Breast epithelium (tissue), 4 donors: ENCODE measurements at places on chromosomes 3 and 15. TPM values are rescaled to one million over a fixed set of nuclear protein-coding genes. Genes with fewer than 3 reads are reported as not detected.
A peak's percentile ranks its signal among the peaks of the same experiment; 100 is the strongest.

- DNase-seq = no peak
These were observed 884.8 kb downstream of the FHIT start for GRCh38 chr3:60366486-60366885.

DNA sequence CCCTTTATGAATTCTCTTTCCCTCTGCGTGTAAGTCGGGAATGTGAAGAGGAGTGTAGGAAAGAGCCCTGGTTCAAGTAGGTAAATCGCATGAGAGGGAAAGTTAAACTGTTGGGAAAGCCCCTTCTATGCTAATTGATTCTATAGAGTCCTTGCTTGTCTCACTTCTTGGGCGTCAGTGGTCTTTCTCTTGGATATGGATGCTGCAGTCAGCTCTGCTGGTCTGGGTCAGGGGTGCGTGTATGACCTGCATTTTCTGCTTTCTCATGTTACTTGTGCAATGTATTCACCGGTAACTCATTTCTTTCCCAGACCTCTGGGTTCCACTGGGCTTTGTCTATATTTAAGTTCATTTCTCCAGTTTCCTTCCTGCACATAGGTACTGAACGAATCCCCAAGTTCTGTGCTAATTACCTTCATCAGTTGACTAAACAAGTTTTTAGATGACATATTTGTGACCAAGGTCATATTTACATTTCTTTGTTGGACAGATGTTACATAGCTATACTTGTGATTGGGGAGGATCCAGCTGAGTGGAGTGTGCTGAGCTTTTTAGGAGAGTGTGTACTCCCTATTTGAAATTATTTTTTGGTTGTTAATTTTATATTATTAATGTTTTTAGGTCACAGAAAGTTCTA, 1.4 kb downstream of the SETD5 start:
- DNase-seq = no peak

DNA sequence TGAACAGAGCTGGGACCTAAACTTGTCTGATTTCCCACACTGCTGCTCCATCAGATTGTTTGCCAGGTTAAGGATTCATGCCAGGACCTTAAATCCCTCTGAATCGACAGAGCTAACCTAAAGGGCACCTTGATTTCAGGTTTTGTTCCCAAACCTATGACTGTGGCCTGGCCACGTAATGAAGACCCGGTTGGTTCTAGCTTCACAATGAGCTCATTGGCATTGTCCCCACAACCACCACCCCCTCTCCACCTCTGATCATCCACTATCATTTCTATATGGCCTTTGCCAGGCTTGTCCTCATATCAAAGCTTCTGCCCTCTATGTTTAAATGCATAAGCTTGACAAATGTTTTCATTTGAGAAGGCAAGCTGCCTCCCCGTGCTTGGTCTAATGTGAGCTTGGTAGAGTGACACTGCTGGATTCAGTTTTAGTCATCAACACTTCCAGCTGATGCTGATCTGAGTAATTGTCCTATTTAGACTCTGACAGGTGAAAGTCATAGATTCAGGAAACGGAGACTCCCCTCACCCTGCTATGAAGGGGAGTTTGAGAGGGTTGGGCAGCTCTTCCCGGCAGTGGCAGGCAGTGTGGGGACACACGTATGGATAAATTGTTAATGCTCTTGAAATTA, 407.1 kb upstream of the CFAP20DC start:
- DNase-seq = no peak

The CX3CR1 gene
- total RNA-seq = 1.3 TPM

DNA sequence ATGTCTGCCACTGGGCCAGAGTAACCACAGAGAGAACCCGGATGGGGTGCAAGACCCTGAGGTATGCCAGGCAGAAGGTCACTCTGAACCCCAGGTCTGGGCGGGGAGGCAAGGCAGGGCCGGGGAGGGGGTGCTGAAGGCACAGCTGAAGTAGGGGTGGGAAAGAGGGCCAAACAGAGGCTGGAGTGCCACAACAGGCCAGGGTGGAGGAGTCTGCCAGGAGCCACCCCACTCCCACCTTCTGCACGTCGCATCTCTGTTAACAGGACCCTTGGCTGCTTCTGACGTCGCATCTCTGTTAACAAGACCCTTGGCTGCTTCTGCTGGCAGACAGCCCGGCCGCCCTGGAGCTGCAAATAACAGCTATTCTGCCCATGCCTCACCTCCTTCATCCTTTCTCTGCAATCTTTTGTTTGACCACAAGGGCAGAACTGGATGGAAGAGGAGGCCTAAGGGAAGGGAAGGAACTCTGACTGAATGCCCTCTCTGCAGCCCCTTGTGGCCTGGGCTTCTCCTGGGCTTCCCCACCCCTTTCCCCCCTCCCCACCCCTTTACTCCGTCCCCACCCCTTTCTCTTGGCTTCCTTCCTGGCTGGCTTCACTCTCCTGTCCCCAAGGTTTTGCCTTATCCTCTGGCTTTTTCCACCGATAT, 20.6 kb upstream of the FBLN2 start:
- no peak for DNase-seq

DNA sequence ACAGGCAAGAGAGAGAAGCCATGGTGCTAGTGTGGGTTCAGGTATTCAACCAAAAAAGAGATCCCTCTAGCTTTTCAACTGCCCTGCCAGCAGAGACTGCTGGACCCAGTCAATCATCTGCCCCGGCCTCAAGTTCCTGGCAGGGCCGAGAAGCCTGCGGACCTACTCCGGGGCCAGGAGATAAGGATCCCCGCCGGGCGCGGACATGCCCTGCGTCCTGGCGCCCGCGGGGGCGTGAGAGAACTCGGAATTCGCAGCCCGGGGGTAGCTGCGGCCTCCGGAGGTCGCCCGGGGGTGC, 821 bp upstream of the MAGI1 start:
- DNase-seq = no peak

DNA sequence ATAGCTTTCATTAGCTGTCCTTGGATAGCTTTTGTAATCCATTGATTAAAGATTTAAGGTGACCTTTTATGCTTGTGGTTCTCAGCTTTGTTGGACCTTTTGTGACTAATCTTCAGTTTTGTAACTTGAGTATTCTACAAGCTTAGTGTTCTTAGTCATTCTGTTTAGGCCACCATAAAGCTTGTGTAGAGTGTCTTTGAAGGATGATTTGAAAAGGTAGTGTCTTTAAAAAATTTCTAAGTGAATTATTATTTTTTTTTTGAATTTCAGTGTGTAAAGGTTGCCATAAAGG, 7.5 kb downstream of the MORF4L1 start:
- DNase-seq = no peak

The CYP8B1 gene
- total RNA-seq = not detected

DNA sequence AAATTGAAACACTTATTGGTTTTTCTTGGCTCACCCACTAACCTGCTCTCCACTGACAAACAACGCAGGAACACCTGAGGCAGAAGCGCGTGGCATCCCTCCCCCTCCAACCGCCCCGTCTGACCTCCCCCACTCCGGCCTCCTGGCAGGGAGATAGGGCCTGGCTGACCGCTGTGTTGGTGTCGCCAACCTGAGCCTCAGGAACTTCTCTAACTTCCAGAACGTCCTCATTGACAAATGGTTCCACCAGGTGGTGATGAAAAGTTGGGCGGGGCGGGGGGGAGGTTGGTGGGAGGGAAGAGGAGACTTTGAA, 22.8 kb downstream of the IL17RD start:
- DNase-seq = no peak

The UNC13C gene
- 0.32 TPM for total RNA-seq

GRCh38 chr3:71218508-71218907, 365.0 kb downstream of the FOXP1 start:
- no peak for DNase-seq

The SLC6A20 gene
- 0.16 TPM for total RNA-seq

DNA sequence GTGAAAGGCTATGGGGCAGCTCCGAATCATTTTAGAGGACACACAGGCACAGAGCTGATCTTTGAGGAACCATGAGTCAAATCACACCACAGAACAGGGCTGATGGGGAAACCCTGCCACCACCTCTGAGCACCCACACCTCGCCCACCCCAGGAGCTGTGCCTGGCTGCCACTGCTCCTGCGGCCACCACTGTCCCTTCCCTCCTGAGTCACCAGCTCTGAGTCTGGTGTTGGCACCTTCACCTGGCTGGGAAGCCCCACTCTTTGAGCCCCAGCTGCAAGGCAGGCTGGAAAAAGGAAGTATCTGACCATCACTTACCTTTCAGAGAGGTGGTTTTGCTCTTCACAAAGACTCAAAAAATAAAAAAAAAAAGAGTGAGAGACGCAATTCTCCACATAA, 63.6 kb upstream of the MEF2A start:
- DNase-seq = no peak

The SLC22A13 gene
- total RNA-seq = 0.48 TPM

GRCh38 chr3:171005648-171006047, 20.9 kb downstream of the SLC2A2 start:
- no peak for DNase-seq

DNA sequence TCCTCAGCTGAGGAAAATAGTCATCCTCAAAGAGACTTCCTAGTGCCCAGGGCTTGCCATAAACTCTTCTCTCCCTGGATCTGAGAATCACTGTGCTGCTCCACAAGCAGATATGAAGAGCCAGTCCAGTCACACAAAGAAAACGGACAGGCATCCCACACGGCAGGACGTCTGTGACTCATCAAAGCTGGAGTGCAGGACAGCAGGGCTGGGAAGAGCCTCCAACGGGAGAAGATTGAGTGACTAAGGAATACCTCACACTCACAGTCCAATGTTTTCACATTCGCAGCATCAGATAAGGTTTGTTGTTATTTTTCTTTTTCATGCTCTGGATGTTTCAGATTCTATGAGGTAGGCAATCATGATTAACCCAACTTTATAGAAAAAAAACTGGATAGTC, 57.8 kb downstream of the NEK10 start:
- no peak for DNase-seq

The MITF gene
- 25.6 TPM for total RNA-seq

The GREM1 gene
- 1.4 TPM for total RNA-seq

The FBXW12 gene
- total RNA-seq = 0.32 TPM

GRCh38 chr3:191753196-191753595, 292.2 kb downstream of the PYDC2 start:
- DNase-seq = no peak

DNA sequence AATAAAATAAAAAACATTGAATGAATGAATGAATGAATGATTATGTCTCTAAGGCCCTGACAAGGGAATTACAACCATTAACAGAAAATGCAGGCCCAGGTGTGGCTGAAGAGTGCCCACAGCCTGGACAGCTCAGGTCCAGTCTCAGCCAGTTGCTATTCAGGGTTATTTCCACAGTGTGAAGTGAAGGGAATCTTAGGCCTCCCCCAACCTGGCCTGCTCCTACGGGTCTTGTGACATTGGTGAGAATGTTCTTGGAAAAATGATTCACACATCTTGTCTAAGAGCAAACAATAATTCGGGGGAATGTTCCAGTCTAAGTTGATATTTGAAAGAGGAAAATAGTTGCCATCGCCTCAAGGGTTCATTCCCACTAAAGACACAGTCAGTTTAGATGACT, 37.0 kb downstream of the MINDY4B start:
- no peak for DNase-seq

GRCh38 chr3:169072494-169072893, 591.0 kb downstream of the MECOM start:
- DNase-seq = no peak

GRCh38 chr3:128170866-128171516, 17.7 kb downstream of the EEFSEC start:
- DNase-seq = peak; percentile 61

The SUCNR1 gene
- 0.33 TPM for total RNA-seq

DNA sequence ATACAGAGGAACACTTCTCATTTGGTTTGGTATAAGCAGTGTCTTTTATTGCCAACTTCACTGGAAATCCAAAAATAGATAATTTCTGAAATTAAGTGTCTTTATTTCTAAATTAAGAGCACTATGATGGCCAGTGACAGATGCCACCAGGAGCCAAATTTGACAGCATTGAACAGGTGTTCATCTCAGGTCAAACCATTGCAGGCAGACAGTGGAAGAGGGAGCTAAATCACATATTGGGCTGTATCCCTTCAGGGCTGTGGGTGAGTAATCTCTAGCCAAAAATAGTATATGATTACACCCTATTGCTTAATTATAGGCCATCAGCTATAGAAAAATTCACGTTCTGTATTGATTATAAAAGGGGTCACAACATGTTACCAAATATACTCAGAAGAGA, 457.7 kb downstream of the NAALADL2 start:
- DNase-seq = no peak

DNA sequence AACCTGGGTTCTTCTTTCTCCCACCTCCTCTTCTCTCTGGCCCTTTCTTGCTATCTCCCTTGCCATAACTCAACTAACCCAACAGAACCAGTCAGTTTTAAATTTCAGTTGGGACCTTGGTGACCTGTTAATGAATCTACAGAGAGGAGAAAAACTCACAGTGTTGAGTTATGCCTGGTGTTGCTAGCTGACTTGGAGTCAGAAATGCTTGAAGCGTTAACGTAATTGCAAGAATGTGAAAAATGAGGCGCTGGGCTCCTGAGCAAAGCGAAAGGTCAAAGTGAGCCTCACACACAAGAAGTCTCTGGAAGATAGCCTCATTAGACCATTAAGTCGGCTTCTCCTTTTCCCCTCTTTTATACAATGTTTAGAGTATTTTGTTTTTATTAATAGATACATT, 18.4 kb downstream of the MEIS2 start:
- DNase-seq = no peak

DNA sequence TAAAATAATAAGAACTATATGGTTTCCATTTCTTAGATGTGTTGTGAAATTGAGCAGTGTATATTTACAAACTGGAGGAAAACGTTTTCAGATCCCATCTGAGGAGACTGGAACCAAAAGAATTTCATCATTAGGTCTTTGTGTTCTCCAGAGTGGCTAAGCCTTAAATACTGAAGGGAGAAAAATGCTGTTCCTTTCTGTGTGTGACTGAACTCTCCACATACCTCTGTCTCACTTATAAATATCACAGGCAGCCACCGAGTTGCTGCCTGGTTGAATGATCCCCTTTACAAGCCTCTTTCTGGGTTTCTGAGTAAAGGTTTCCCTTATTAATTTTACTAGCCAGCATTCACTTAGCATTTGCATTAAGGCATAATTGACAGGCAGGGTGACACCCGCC, 913.9 kb upstream of the NR2F2 start:
- no peak for DNase-seq

- DNase-seq = no peak
These were observed 103.1 kb downstream of the KLHL25 start for GRCh38 chr15:85691350-85692240.

DNA sequence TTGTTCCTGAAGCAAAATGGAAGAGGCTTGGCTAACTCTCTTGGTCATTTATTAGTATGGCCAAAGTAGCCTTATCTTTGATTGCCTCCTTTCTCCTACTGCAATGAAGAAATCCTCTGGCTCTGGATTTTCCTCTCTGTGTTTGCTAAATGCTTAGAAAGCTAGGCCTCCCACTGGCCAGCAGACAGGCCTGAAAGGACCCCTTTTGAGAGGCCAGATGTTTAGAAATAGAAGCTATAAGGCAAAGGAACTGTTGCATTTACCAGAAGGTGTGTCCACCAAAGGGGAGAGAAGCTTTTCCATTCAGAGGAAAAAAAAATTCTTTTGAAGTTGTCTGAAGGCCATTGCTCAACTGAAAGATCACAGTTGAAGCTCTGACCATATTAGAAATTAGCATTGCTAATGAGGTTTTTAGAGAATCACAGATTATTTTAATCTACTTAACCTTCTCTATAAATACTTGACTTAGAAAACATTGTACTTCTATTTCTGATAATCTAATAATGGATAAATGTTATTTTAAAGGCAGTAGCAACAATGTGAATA, 160.8 kb downstream of the SYNPR start:
- no peak for DNase-seq

- no peak for DNase-seq
These were observed 91.8 kb upstream of the IQSEC1 start for GRCh38 chr3:13164893-13165492.

- DNase-seq = no peak
These were observed 134.2 kb upstream of the ALCAM start for GRCh38 chr3:105232553-105232952.

The PLSCR4 gene
- total RNA-seq = 85.5 TPM

- no peak for DNase-seq
These were observed 3.1 kb downstream of the ACAA1 start for GRCh38 chr3:38133557-38134405.
